ENCODE measurements at places on chromosomes 16 and 17.

- DNase-seq = no peak
Measured at GRCh38 chr17:12730931-12731521, 58.3 kb upstream of the ARHGAP44 start.

GRCh38 chr16:87198328-87198832 lies 118.8 kb downstream of the C16orf95 start:
- DNase-seq = no peak

GRCh38 chr16:57996406-57997175 lies 3.9 kb downstream of the ZNF319 start:
- no peak for DNase-seq

- no peak for DNase-seq
Measured at GRCh38 chr17:28240688-28241340, 78.2 kb upstream of the TMEM97 start.

GRCh38 chr17:45996282-45996937 lies 2.6 kb upstream of the STH start:
- DNase-seq = no peak

GRCh38 chr16:84075376-84075775 lies 32.8 kb upstream of the SLC38A8 start:
- DNase-seq = no peak

- no peak for DNase-seq
Measured at GRCh38 chr17:72404872-72405271, 284.1 kb downstream of the SOX9 start.
